ENCODE measurements at places on chromosomes 3 and 15.

- no peak for DNase-seq
Measured at GRCh38 chr15:53625260-53625659, 134.2 kb downstream of the WDR72 start.

DNA sequence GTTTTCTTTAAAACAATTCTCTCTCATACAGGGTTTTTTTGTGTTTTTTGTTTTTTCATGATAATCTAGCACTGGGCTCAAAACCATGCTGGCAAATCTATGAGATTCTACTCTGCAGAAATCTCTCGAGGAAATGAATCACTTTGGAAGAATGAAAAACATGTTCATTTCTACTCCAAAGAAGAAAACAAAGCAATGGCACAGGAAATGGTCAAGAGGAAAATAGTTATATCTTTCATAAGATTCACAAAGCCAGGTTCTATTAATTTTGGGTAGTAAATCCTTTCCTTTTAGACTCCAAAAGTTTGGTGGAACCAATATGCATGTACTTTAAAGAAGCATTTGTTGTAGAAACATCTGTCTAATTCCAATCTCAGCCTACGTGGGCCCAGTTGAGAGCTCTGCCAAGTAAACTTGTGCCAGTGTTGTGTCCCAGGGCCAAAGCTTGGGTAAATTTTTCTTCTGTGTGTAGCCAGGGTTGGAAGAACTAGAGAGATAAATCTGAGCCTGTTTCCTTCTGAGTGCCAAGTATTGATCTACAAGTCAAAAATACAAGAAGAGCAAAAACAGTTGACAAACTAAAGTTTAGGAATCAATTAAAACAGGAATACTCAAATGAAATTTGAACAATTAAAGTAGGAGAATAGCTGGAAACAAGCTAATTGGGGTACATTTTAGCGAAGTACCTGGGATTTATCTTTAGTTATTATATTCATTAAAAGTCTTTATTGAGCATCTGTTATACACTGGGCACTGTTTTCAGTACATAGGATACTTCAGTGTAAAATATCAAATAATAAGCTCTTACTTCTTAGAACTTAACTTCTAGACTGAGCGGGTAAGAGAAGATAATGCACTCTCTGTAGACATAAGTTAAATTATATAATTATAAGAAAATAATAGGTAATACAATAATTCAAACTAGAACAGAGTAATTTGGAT lies 657.5 kb upstream of the NECTIN3 start:
- DNase-seq: no peak

DNA sequence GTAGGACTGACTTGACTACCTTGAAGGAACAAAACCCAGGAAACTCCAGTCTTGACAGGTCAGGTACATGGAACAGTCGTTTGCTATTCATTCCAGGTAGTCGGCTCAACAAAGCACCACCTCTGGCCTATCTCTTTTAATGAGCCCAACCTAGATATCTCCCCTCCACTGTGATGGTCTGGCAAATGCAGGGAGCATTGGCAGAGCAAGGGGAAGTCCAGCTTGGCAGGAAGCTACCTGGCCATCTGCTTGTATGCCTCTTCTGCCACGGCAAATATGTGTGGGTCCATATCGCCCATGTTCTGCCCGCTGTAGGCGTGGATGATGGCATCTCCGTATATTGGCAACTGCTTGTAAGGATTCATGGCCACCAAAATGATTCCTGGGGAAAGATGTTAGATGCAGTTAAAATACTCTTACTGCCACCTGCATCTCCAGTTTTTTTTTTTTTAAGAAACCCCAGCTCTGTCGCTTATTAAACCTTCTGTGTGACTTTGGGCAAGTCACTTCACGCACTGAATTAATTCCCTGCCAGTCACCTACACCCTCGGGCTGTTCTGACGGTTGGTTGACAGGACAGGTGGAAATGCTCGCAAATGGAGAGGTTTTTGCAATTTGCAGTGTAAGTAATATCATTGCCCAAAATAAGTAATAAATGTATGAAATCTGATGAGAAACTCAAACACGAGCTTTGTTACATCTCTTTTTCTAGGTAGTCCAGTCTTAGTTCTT lies 16.8 kb downstream of the MYO5C start:
- no peak for DNase-seq

GRCh38 chr3:169575381-169575780 lies 88.1 kb downstream of the MECOM start:
- DNase-seq: no peak

DNA sequence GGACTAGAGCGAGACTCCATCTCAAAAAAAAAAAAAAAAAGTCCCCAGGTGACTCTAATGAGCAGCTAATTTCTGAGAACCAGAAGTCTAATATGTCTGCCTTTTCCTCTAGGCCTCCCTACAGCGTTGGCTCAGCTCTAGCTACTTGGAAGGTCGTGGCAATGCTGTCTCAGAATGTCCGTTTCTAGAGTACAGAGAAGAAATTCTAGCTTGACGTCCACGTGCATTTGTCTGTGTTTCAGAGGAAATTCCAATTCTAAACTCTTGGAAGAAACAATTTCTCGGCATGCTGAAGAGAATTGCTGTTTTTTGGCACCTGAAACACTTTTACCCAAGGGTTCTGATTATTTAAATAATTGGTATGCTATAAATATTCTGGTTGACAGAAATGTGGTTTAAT lies 78.8 kb downstream of the SOX2 start:
- no peak for DNase-seq

DNA sequence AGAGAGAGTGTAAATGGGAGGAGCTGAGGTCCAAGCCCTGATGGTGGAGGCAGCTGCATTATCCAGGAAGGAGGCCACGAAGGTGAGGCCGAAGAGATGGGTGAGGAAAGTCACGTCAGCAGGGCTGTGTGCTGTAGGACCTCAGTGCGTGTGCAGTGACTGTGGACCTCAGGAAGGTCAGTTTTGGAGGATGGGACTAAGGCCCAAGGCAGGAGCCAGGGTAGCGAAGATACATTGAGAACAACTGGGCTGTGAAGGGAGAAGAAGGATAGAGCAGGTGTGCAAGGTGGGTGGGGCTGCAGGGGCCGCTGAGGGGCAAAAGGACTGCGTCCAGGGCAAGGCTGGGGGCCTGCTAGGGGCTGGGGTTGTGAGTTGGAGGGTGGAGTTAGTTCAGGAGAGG lies 4.9 kb downstream of the KLHL40 start:
- no peak for DNase-seq

GRCh38 chr3:8276506-8276905 lies 225.1 kb upstream of the LMCD1 start:
- DNase-seq: no peak

DNA sequence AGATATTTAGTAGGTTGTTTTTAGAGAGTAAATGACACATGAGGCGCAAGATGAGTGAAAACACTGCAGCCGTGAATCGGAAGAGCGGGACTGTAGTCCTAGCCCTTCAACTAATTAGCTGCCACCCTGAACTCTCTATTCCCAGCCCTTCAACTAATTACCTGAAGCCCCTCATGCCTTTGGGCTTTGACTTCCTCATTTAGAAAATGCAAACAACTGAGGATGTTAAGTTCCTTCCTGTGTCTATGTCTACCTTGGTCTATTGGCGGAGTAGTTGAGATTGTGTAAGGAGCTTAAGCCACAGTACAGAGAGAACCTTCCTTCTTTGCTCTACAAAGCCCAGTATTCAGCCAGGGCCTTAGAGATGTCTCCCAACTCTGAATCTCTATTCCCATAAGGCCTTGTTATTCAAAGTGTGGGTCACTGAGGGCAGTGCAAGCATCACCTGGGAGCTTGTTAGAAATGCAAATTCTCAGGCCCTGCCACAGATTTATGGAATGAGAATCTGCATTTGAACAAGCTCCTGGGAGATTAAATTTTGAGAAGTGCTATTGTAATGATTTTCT lies 71.8 kb upstream of the SCN5A start:
- DNase-seq: no peak

DNA sequence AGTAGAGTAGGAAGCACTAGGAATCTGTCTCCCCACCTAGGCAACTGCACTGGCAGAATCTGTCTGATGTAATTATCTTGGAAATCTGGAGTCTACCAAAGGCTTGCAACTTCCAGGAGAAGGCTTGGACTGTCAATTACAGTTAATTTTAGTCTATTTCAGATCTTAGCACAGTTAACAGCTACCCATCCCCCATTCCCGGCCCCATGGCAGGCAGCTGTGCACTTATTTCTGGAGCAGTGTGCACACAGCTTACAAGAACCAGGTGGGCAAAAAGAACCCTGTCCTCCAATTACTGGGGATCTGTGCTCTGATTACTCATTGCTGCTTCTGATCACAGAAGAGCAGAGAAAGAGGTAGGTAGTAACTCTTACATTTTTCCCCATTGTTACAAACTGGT lies 12.3 kb upstream of the CDAN1 start:
- DNase-seq: no peak

DNA sequence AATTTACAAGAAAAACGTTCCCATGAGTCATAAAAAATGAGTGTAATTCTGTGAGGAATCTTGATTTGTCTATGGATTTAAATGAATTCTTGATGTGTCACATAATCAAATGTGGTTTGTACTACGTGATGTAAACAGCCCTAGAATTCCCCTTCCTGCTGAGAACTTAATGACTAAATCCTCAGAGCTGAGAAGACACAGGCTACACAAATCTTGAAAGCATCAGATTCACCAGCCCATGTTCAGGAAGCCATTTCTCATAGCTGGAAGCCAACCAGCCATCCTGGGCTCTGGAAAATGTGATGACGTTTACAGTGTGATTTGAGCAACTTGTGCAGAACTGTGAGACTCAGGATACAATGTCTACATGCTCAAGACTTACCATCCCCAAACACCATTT lies 193.7 kb upstream of the MME start:
- DNase-seq: no peak

- DNase-seq: no peak
Measured at GRCh38 chr3:57998366-57999283, 9.6 kb upstream of the FLNB start.

- DNase-seq: no peak
Measured at GRCh38 chr3:46930945-46931403, 45.6 kb downstream of the CCDC12 start.

DNA sequence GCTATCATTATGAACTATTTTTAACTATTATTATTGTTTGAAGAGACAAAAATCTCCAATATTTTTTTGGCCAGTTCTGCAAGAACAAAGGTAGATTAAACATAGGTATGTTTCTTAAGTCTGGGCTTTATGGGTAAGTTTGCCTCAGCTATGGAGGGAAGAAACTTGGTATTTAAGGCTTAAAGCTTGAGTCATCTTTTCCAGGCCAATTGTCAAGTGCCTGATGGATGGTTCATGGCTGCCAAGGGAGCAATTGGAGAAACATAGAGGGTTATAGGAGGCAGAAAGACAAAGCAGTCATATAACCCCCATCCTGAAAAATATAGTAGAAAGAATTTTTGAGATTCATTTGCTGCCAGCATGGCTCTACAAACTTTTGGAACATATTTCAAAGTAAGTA lies 7.2 kb upstream of the STAC start:
- no peak for DNase-seq

DNA sequence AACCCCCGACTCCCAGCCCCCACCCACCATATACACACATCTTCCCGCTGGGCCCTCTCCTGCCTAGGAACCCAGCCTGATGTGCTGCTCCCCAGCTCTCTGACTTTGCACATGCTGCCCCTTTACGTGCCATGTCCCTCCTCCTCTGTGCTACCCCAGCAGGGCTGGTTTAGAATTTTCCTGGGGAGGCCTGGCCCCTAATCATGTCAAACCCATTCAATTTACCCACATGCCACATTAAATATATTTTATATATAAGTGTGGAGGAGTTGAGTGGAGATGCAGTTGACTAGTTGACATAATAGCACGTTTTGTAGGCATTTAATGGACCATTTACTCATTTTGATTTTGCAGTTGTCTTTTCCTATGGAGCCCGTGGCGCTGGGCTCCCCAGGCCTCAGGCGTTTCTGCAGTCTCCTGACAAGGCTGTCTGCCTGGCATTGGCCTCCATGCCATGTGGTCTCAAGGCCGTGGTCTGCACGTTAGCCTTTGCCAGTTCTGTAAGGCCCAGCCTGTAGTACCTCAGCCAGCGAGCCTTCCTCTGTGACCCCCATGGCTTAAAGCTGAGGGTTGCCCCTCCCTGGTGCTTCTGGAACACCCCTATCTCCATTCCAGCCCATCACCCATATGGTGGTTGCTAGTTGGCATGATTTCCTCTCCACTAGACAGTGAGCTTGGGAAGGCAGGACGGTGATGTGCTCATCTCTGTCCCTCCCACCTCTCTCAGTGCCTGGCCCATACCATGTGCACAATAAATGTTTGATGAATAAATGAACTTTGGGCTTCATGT lies 155.8 kb downstream of the TLE3 start:
- no peak for DNase-seq

DNA sequence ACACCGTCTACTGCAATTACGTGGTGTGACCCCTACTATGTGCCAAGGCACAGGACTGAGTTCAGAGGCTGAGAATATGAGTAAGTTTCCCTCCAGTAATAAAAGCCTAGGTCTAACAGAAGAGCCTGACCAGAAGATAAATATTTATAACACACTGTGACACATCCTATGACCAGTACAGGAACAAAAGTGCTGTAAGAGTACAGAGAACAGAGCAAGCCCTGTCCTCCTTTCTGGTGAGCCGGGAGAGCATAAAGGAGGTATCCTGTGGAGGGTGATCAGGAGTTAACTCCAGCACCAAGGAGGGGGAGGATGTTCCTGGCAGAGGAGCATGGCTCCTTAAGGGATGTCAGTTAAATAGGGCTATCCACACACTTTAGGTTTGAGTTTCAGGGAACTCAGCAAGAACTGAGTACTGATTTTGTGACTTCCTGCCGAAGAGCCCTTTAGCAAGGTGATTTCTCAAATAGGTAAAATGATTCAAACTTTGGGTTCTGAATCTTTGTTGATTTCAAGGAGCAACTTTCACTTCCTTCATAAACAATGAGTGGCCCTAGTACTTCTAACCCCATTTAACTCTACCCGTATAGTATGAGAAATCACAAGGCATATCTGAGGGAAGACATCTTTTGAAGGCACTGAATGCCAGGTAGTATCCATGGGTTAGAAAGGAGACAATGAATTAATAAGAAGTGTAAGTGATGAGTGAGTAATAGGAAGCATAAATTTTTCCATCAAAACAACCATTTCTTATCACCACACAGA lies 198.0 kb downstream of the THRB start:
- no peak for DNase-seq

DNA sequence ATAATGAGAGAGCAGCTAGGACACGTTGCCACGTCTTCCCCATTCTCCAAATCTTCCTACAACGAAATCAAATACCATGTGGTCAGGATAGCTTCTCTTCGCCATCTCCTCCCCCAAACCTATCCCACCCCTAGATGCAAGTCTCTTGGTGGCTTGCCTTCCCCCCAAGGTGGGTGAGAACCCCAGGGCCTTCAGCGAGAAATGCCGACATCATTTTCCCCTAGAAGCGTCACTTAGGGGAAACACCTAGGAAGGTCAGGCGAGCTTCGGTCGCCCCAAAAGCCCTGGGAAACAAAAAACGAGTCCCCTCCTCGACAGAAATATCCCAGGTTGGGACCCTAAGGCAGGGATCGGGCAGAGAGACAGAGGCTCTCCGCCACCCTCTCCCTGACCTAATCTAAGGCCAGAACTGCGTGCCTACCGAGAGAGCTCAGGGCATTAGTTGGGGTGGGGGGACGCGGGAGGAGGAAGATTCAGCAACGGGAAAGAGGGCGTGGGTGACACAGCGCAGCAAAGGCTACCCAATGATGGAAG lies 502 bp downstream of the DPH3 start:
- no peak for DNase-seq
